Bladder microvascular endothelial cell (primary cell): ENCODE measurements at places on chromosomes 6 and 20. TPM values are rescaled to one million over a fixed set of nuclear protein-coding genes. Genes with fewer than 3 reads are reported as not detected.

Gene PI16
- total RNA-seq = 0.16 TPM in 1 of 2 replicates, not detected in the other

Gene LAMP5
- total RNA-seq = 1.4 and 3.2 TPM in 2 replicates

Gene BPI
- not detected in 2 replicates for total RNA-seq

Gene GGTLC1
- not detected in 2 replicates for total RNA-seq

Gene ASIP
- not detected in 2 replicates for total RNA-seq

Gene GPR63
- total RNA-seq = under 0.01 and 0.13 TPM in 2 replicates

Gene LY6G6F
- total RNA-seq = not detected in 2 replicates

Gene MACROD2
- total RNA-seq = 0.65 and 1.3 TPM in 2 replicates

Gene PSMG4
- total RNA-seq = 30.6 and 62.7 TPM in 2 replicates

Gene RBM24
- total RNA-seq = 1.2 and 2.4 TPM in 2 replicates

Gene PTCHD4
- total RNA-seq = 4.2 and 18.9 TPM in 2 replicates

Gene CTCFL
- total RNA-seq = not detected in 2 replicates

Gene GSTA2
- total RNA-seq = not detected in 2 replicates

Gene TFAP2D
- not detected in 2 replicates for total RNA-seq

Gene SESN1
- total RNA-seq = 21.9 and 39.6 TPM in 2 replicates

Gene NR2E1
- not detected in 2 replicates for total RNA-seq

Gene ABHD12
- 23.6 and 39.0 TPM in 2 replicates for total RNA-seq

Gene SLC26A8
- not detected in 2 replicates for total RNA-seq

Gene GPSM3
- 3.2 and 4.2 TPM in 2 replicates for total RNA-seq

Gene LTB
- 4.9 and 39.7 TPM in 2 replicates for total RNA-seq

Gene MUC21
- not detected in 2 replicates for total RNA-seq

Gene ADTRP
- total RNA-seq = 0.76 and 1.3 TPM in 2 replicates

Gene CLVS2
- total RNA-seq = not detected in 2 replicates

Gene ADISSP
- total RNA-seq = 14.9 and 18.9 TPM in 2 replicates
